ENCODE measurements at places on chromosomes 11 and 22.

GRCh38 chr11:109043315-109043714 lies 378.4 kb downstream of the DDX10 start:
- H3K4me1 ChIP-seq: peaks cover 9% of the 10 kb centered on the region
- no peaks in the 10 kb centered on the region for H3K27me3 ChIP-seq
- no peak for DNase-seq
- H3K36me3 ChIP-seq: no peaks in the 10 kb centered on the region
- H3K4me3 ChIP-seq: no peak overlapping the region
- H3K27ac ChIP-seq: no peak overlapping the region

DNA sequence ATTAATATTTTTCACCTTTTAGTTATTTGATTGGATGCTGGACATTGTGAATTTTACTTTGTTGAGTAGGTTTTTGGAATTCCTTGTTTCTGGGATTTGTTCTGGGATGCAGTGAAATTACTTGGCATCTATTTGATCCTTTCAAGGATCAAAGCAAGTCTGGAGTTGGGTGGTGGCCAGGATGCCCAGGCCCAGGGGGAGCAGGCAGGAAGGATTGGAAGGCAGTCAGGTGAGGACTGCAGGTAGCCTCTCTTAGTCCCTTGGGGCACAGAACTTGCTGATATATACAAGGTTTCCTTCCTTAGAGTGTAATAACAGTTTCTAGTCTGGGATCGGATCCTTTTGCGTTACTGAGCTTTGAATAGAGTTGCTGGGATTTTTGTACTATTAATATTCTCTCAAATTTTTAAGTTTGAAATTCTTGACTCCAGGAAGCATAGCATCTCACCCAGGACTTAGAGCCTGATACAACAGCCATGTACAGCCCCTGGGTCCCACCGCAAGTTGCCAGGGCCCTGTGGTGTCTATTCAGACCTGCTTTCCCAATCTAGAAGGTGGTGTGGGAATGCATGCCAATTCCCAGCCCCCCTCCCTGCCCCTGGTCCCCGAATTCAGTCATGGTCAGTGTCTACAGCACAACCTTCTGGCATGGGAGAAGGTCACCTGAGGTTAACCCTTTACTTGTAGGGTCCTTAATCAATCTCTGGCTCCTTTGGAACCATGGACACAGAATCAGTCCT lies 6.1 kb downstream of the ZNF74 start:
- DNase-seq: no peak
- H3K4me3 ChIP-seq: peak overlapping the region; percentile 12
- H3K27me3 ChIP-seq: no peaks in the 10 kb centered on the region
- peaks cover 34% of the 10 kb centered on the region for H3K4me1 ChIP-seq

- peaks cover 17% of the 10 kb centered on the region for H3K4me1 ChIP-seq
- DNase-seq: no peak
- H3K36me3 ChIP-seq: no peaks in the 10 kb centered on the region
- peaks cover 3% of the 10 kb centered on the region for H3K27me3 ChIP-seq
- H3K4me3 ChIP-seq: no peak overlapping the region
- H3K27ac ChIP-seq: peak overlapping the region; percentile 17
Measured at GRCh38 chr11:114784216-114784615, 105.9 kb downstream of the NXPE2 start.

- DNase-seq: peak; percentile 12
- H3K4me3 ChIP-seq: no peak overlapping the region
- H3K4me1 ChIP-seq: no peaks in the 10 kb centered on the region
- no peaks in the 10 kb centered on the region for H3K36me3 ChIP-seq
- no peak overlapping the region for H3K27ac ChIP-seq
Measured at GRCh38 chr11:7278314-7278917, 26.7 kb downstream of the SYT9 start.

DNA sequence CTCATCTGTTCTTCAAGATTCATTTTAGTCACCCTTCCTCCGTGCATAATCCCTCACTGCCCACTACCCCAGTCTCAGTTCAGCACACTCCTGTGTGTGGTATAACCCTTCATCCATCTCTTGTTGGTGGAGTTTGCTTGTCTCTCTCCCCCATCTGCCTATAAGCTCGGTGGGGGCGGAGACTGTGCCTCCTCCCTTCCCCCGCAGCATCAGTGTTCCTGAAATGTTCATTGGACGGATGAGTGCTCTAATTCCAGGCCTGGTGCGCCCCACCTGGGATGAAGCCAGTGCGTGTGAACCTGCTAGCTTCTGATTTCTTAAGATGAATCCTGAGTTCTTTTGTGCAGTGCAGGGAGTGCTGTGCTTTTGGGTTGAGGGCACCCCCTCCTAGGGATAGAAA lies 100.0 kb downstream of the GRIK4 start:
- DNase-seq: no peak
- H3K4me1 ChIP-seq: peaks cover 30% of the 10 kb centered on the region
- no peak overlapping the region for H3K27ac ChIP-seq
- H3K27me3 ChIP-seq: peaks cover 14% of the 10 kb centered on the region
- H3K36me3 ChIP-seq: peaks cover 3% of the 10 kb centered on the region

GRCh38 chr11:69454018-69454417 lies 27.4 kb upstream of the LINC01488 start:
- no peak overlapping the region for H3K27ac ChIP-seq
- H3K4me1 ChIP-seq: peaks cover 28% of the 10 kb centered on the region
- H3K27me3 ChIP-seq: no peaks in the 10 kb centered on the region
- no peak overlapping the region for H3K4me3 ChIP-seq

DNA sequence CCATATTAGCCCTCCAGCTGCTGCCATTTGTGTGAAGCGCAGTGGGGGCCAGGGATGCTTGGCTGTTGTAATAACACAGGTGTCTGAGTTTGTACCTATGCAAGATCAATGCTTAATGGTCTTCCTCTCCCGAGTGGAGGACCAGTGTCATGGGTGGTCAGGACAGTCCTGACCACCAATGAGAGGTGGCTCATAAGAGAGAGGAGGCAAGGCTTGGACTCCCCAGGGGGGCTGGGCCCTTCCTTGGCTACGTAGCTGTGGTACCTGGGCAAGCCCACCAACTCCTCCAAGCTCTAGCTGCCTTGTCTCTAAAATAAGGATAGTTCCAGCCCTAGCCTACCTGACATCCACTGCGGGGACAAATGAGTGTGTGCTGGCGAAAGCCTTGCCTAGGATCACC lies 79.2 kb downstream of the OSBP2 start:
- H3K36me3 ChIP-seq: no peaks in the 10 kb centered on the region
- no peak overlapping the region for H3K27ac ChIP-seq
- H3K4me3 ChIP-seq: no peak overlapping the region
- no peak for DNase-seq
- peaks cover 3% of the 10 kb centered on the region for H3K4me1 ChIP-seq
- no peaks in the 10 kb centered on the region for H3K27me3 ChIP-seq

DNA sequence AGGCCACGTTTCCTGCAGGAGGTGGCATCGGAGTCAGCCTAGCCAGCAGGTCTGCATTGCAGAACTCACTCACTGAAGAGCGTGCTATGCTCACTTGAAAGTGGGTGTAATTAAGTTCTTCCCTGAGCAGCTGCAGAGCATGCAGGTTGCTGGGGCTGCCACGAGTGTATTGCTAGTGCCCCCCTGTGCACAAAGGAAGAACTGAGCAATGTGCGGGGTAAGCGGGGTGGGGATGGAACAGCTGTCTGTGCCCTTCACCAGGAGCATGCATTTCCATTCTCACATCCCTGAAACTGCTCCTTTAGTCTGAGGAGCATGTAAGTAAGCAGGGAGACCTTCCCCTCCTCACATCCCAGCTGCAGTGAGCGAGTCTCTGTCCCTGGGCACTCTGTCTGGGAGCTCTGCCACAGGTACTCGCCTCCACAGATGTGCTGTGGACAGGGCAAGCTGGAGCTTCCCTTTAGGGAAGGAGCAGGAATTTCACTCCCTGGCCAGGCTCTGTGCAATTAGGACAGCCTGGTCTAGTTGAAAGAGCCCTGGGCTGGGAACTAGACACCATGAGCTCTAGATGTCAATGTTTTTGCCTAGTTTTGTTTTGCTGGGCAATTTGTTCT lies 1031.8 kb downstream of the NTM start:
- H3K36me3 ChIP-seq: no peaks in the 10 kb centered on the region
- H3K27ac ChIP-seq: no peak overlapping the region
- H3K4me1 ChIP-seq: peaks cover 5% of the 10 kb centered on the region
- H3K27me3 ChIP-seq: peaks cover 24% of the 10 kb centered on the region
- H3K4me3 ChIP-seq: no peak overlapping the region

DNA sequence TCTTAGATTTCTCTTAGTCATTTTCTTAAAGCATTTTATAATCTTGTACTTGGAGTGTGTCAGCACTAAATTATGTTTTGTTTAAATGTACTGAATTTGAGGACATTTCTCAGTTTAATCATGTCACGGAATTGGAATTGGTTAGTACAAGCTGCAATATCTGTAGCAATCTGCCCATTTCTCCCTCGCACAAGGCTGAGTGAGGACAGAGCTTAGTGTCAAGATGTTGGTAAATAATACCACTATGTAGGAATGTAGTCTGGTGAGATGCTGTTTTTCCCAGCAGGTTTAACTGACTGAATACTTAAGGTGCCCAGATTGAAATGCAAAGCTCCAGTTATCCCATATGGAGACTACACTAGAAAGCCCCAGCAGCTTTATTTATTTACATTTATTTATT lies 30.6 kb downstream of the SREBF2 start:
- no peaks in the 10 kb centered on the region for H3K27me3 ChIP-seq
- no peak overlapping the region for H3K4me3 ChIP-seq
- H3K36me3 ChIP-seq: peaks cover 7% of the 10 kb centered on the region
- H3K4me1 ChIP-seq: peaks cover 28% of the 10 kb centered on the region
- H3K27ac ChIP-seq: peak overlapping the region; percentile 35
- no peak for DNase-seq

Measured in neural crest cell (in vitro differentiated cells).